ENCODE measurements at places on chromosomes 7 and 10.

GRCh38 chr7:140688341-140688740 lies 8.2 kb upstream of the NDUFB2 start:
- no peak for DNase-seq

DNA sequence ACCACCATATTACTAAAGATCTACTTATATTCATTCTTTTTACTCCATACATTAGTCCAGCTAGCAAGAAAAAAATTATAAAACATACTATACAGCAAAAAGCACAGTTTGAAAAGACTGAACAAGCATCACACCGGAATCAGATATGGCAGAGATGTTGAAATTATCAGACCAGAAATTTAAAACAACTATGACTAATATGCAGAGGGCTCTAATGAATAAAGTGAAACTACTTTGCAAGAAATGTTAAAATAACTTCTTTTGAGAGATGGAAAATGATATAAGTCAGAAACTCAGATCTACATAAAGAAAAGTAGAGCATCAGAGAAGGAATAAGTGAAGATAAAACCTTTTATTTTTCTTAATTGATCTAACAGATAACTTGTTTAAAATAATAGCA lies 50.9 kb downstream of the SGCE start:
- DNase-seq, result no peak

DNA sequence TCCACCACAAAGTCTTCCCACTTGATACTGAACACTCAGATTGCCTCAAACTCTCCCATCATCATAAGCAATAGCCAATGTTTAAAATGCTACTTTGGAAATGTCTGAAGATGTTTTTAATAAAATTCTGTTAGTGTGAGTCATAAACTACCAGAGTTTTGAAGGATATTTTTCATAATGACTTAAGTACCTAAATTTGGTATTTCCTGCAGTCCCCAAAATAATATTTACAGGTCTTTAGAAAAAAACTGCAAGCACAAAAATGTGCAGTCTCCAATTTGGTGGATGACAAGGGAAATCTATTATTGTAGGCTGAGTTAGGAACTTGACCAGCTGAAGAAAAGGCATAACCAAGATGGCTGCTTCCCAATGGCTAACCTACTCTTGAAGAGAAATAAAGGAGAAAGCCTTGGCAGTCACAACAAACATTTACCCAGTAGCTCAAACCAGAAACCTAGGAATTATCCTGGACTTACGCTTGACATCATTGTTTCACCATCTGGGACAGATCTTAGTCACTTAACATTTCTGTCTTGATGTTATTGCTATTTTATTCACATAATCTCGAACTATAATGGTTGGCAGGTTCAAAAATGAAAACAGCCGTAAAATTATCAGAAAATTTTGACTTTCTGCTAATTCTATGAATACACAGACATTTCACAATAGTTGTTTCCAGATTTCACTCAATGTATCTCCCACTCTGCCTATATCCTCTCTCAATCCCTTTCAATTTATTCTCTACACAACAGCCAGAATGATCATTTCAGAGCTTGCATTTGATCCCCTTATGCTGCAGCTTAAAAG lies 111.2 kb upstream of the STEAP1B start:
- DNase-seq, result no peak

DNA sequence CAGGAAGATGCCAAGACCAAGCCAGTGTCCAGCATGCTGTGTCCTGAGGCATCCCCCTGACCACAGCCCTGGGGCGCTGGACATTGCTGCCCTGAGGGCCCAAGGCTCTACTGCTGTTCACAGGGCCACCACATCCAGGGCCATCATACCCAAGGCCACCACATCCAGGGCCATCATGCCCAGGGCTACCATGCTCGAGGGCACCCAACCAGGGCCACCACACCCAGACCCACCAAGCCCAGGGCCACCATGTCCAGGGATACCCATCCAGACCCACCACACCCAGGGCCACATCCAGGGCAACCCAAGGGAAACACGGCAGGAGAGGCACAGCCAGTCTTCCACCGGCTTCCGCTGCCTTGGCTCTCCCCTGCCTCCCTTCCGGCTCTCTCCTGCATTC lies 17.1 kb downstream of the STK32C start:
- DNase-seq, result no peak

DNA sequence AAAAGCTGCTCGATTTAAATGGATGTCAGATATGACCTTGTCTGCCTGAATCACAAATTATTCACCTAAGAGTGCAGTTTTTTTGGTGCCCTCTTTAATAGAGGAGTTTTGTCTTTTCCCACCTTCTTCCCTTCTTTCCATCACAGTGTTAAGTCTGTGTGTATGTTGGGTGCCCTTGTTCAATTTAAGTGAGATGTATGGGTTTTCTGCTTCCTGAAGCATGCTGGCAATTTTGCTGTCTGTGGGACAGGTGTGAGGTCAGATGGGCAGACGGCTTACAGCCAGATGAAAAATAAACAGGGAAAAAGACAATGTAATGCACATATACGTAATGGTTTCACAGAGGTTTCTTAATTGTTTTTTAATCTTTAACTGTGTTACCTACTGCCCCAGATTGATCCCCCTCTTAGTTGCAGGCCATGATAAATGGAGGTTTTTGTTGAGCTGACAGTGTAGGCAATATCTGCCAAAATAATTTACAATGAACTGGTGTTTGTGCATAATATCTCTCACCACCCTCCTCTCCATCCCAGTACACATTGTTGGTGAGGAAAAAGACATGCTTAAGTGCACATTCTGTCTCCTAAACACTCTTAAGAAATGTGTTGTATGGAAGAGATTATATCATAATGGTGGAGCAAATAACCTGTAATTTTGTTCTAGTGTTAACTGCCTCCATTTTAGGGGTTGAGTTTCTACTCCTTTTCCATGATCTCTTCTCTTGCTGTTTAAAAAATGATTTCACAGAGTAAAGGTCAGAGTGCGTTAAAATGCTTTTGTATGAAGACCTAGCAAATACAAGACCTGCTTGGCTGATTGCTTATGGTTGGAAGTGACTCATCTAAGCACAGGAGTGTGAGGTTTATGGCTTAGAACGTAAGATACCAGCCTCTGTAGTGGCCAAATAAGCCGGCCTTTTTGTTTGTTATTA lies 123.9 kb downstream of the LRRC4 start:
- DNase-seq, result no peak

- DNase-seq, result no peak
Observed at GRCh38 chr7:116754186-116754585, 82.2 kb downstream of the MET start.

DNA sequence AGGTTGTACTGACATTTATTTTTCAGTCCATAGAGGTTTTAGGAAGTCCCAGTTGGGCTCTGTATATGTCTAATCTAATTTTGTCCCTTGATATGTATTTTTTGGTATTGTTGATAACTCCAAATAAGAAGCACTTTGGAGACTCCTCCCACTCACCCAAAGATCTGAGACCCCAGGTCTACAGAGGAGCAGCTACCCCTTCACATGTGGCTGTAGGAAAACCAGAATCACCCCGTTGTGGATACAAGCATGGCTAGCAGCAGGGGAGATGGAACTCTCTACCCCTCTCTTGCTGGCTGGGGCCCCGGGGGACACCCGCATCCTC lies 9.4 kb downstream of the HHEX start:
- DNase-seq, result no peak

DNA sequence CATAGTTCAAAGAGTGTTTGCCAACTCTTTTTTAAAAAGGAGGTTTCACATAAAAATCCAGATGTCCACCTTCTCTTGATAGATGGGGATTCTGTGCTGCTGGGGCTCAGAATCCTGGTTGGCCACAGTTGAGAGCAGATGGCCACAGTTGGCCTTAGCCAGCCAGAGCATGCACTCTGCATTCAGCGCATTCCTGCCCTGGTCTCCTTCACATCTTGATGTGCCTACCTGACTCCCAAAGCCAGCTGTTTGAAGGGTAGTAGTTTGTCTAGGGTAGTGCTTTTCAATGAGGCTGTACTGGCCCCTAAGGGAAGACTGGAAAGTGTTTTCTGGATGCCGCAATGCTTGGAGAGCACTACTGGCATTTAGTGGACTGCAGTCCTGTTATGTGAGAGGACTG lies 208.1 kb upstream of the HDAC9 start:
- DNase-seq, result no peak

DNA sequence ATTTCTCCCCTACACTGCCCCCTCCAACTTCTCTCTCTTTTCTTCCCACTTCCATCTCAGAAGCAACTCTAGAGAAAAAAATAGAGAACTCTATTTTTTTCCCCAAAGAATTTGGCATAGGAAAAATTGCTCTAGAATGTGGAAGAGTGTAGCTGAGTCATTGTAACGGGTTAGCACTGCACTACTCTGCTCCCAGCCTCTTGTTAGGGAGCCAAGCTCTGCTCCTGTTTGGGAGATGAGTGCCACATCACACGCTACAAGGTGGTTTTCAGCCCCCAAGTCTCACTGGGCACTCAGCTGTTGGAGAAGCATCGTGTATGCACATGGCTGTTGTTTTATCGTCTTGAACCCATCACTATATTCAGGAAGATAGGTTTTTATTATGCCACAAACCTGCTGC lies 136.4 kb downstream of the BMPER start:
- DNase-seq, result no peak

DNA sequence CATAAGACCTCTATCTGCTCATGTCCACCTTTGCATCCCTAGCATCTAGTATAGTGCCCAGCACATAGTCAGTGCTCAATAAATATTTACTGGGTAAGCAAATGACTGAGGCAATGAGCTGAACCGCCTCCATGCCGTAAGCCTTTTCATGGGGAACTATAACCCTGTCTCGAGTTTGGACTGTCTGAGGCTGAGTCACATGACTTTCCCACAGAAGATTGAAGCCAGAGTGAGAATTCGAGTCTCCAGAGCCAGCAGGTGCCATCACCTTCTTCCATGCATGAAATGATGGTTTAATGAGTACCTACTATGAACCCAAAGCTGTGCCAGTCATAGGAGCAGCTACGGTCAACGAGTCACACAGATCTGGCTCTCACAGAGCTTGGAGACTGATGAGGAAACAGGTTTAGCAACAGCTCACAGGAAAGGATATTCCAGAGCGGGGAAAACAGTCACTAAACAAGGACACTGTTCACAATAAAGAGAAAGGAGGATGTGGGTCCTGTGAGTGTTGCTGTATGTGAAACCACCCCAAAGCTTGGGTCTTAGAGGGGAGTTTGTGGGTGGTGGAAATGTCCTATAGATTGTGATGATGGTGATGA lies 75.2 kb downstream of the TEX36 start:
- no peak for DNase-seq

GRCh38 chr10:129800796-129801340 lies 163.2 kb downstream of the EBF3 start:
- no peak for DNase-seq

DNA sequence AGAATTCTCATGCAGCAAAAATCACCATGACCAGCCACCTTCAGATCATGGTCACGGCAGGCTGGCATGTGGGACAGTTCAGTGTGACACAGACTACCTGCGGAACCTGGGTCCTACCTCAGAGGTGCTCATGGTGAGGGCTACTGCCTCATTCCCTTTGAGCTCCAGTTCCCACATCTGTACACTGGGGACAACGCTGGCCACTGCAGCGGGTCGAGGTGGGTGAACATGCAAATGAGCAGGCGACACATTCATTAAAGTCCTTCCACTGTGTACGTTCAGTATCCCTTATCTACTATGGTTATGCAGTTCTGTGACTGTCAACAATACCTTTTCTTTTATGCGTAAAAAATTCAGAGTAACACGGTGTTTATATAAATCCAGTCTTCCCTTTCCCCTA lies 218.7 kb upstream of the AOAH start:
- no peak for DNase-seq

GRCh38 chr7:50226669-50227068 lies 77.8 kb upstream of the IKZF1 start:
- DNase-seq, result no peak

DNA sequence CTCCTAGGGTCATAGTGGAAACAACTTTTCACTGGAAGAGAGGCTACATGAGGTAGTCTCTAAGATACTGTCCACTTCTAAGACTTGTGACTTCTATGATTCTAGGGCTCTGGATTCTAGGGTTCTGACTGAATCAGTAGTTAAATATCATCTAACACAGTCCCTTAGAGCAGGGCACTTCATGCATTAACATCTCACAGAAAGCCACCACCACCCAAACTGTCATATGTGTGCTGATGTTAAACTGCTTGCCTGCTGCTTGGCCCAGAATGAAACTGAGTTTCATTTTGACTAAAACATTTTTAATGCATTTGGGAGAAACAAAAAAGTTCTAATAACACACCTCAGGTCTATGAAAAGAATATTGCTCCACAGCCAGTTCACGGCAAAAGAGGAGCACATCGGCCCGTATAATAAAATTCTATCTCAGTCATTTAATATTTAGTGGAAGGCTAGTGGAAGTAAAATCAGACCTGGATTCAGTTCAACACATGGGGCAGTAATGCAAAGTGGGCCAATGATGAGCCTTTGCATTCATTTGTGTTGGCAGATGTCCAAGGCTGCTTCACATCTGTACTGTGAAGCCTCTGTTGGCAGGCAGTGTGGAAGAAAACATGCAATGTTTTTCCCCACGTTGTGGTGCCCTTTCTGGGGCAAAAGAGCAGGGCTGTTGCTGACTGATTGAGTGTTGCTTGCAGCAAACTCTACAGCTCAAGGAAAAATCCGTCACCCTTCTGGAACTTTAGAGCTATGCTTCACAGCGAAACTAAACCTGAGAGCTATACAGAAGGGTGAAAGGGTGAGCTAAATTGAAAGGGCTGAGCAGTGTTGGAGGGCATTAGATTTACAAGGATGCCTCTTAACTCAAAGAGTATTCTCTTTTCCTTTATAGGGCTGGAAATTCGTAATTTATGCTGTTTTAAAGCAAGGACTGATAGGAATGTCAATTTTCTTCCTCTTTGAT lies 33.5 kb upstream of the AUTS2 start:
- DNase-seq, result no peak

DNA sequence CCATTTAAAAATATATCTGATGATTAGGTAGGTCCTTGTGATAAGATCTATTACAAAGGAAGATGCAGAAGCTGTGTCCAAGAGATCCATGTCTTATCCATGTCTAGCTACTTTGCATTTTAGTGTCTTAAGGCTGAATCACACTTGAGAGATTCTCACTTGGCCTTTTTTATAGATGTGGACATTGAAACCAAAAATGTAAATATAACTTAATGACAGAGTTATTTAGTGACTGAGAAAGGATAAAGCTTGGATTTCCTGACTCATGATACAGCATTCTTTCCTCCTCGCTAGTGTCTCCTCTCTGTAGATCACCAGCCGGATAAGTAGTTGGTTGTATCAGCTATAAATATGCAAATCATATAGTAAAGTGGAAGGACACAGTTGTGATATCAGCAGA lies 23.3 kb downstream of the INHBA start:
- no peak for DNase-seq

GRCh38 chr7:106553446-106553836 lies 107.5 kb downstream of the CCDC71L start:
- no peak for DNase-seq

- DNase-seq, result no peak
Observed at GRCh38 chr7:12092499-12093130, 118.5 kb upstream of the TMEM106B start.

DNA sequence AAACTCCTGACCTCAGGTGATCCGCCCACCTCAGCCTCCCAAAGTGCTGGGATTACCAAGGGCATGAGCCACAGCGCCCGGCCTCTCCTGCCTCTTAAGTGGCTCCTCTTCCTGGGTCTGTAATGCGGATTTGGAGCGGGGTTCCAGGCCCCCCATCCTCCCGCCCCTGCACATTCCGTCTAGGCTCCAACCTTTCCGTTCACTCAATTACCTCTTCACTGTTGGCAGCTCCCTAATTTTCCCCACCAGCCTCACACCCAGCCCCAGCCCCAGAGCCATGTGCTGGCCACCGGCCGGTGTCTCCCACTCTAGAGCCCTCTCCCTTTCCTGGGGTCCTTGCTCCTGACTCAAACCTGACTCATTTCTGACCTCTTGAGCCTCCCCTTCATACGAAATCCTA lies 16.6 kb downstream of the ASB13 start:
- DNase-seq, result no peak

Data from stimulated activated CD8-positive, alpha-beta memory T cell treated with anti-CD3 and anti-CD28 coated beads, Interleukin-12 subunit alpha, Interleukin-12 subunit beta, amount 100 ng/mL, for 1 hour (primary cell).